ENCODE measurements at places on chromosomes 6 and 20.

DNA sequence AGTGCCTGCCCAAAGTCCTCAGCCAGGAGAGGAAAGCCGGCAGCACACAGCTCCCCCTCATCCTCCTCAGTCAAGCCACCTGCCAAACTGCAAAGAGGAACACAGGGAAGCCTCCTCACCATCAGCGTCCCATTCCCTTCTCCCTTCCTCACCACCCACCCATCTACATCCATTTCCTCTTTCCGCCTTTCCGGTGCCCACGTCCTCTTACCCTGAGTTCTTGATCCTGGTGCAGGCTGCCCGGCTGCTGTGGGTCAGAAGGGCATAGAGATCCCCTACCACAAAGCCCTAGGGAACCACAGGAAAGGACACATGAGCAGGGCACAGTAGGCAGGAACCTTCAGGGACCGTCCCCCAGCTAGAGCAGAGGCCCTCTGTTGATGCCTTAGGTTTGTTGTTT, 6.0 kb downstream of the GNMT start:
- no peak for DNase-seq

DNA sequence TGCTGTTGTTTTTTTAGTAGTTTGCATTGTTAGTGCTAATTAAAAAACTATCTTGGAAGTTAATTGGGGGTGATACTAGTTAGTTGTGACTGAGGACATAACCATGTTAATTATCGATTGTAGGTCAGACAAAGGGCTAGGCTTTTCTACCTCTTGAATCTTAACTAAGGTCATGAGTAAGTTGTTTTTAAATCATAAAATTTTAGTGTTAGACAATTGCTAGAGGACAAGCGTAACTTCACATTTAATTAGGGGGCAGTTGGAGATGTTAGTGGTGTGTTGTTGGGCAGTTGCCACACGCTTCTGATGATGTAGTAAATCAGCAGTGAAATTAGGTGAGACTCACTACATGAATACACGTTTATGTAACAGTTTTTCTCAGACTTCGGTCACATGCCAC, 619.1 kb upstream of the FLRT3 start:
- no peak for DNase-seq

DNA sequence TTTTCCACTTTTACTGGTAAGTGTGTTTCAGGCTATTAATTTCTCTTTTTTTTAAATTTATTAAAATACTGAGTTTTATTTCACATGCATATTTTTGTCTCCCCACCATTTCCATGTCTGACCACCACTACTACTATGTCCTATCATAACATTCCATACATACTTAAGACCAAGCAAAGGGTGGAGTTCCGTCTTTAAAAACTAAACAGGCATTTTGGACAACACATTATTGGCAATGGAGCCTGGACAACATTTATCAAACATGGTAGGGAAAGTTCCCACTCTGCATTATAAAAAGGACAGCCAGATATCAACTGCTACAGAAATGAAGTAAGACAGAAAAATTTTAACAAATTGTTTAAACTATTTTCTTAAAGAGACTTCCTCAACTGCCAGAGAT, 91.9 kb downstream of the LMBRD1 start:
- no peak for DNase-seq

- no peak for DNase-seq
Observed at GRCh38 chr6:153031335-153031955, 28.9 kb upstream of the MTRF1L start.

GRCh38 chr6:91075244-91075976, 488.5 kb upstream of the MAP3K7 start:
- DNase-seq, result no peak

- peak; percentile 85 for DNase-seq
Observed at GRCh38 chr20:59149678-59150504, 13.7 kb upstream of the ZNF831 start.

DNA sequence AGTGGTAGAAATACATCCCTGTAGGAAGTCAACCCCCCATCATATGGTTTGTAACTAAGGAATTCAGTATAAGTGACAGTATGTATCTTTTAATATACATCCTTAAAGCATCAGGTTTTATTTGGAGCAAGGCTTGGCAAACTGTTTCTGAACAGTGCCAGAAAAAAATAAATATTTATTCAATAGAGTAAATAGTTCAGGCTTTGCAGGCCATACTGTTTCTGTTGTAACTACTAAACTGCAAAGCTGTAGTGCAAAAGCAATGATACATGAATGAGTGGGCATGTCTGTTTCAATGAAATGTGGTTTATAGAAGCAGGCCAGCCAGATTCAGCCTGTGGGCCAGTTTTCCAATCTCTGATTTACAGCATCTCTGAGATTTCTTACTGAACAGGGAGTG, 977 bp downstream of the MEI4 start:
- DNase-seq, result no peak

DNA sequence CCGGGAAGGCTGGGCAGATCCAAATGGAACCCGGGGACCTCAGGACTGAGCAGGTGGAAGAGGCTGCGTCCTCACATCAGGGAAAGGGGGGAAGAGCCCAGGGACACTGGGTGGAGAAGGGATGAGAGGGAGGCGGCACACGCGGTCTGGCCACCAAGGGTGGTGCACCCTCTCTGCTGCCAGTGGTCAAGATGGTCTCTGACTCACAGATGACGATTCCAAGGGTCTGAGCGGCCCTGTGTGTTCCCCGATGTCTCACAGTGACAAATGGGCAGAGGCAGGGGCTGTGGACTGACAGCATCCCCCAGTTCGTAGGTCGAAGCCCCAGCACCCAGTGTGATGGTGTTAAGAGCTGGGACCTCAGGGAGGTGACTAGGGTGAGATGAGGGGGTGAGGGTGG, 32.1 kb downstream of the SLCO4A1 start:
- no peak for DNase-seq

- DNase-seq, result no peak
Observed at GRCh38 chr6:134177753-134178160, 125.3 kb upstream of the SLC2A12 start.

DNA sequence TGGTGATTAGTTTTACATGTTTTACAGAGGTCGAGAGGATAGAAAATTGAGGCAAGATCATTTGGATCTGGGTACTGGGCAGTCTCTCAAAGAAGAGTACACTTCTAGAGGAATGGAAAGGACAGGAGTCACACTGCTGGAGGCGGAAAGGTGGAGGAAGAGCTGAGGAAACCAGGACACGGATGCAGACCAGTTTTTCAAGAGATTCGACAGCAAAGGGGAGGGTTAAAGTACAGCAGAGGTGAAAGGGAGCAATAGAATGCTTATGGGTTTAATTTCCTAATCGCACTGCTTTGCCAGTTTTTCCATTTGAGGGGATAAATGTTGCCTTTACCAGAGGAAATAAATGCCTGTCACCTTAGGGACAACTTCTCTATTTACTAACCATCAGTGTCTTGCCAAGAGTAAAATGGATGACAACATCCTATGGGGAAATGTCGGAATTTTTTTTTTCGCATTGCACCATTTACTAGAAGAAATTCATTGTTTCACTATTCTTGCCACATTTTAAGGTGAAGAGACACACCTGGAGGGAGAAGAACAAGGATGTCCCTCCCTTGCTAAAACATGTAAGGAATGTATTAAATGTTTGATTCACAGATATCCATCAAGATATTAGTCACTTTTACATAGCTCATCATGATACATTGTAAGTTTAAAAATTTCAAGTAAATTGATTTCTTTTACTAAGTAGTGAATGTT, 226.6 kb downstream of the COL12A1 start:
- no peak for DNase-seq

DNA sequence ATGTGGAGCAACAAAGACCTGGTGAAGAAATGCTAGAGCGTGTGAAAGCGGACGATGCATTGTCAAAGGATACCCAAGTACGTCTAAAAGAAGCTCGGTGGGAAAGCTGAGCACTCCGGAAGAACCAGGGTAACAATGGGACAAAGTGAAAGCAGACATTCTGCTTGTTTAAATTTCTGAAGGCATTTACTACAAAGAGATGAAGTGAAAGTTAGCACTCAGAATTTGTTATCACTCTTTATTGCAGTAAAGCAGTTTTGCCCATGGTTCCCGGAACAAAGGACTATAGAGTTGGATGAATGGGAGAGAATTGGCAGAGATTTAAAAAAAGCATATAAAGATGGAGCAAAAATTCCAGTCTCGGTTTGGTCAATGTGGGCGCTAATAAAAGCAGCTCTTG, 12.8 kb upstream of the IRAK1BP1 start:
- DNase-seq, result no peak

- DNase-seq, result no peak
Observed at GRCh38 chr20:9329355-9330101, 184.9 kb upstream of the LAMP5 start.

DNA sequence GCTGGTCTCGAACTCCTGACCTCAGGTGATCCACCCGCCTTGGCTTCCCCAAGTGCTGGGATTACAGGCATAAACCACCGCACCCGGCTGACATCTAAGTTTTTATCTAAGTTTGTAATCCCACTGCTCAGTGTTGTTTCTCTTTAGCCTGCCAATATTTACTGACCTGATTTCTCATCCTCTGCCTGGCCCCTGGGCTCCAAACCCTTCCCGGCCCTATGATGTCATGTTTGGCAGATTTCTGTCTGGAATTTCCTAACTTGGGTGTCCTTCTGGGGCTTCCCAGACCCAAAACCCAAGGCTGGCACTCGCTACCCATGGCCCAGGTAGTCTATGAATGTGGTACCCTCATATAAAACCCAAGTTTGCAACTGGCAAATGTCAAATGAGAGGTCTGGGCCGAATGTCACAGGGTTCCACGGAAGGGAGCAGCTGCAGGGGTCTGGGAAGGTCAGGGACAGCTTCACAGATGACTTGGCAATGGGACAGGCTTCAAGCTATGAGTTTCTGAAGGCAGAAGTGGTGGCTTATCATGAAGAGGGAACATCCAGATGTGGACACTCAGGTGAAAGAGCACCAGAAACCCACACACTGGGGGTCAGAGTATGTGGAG, 54.9 kb downstream of the TMEM170B start:
- no peak for DNase-seq

DNA sequence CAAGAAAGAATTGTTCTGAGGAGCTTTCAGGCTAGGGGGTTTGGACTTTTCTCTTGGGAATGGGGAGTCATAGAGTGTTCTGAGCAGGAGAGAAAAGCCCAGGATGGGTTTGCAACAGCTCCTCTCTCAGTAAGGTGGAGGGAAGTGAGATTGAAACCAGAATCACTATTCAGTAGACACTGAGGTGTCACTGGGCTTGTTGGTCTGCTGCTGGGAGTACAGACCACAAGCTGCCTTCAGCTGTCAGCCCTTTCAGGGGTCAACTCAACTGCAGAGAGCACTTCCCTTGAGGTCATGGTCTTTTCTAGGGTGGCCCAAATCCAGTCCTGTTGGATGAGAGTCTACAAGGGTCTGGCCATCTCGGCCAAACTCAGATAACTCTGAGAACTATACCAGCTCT, 12.9 kb upstream of the FOXA2 start:
- no peak for DNase-seq

DNA sequence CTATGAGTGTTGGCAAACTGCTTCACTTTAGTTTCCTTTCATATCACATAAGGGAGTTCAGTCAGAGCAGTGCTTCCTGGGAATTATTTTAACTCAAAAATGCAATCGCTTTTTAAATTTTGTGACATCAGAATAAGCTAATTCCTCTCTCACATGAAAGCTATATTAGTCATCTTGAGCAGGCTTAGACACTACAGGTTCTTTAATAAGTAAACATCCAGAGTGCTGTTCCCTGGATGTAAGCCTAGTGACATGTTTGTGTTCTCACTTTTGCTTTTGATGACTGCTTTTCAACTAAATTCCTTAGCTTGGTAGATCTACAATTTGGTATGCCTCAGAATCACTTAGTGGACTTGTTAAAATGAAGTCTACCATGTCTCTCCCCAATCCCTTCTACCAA, 252.7 kb upstream of the POU3F2 start:
- no peak for DNase-seq

GRCh38 chr6:121760745-121761144, 325.3 kb downstream of the GJA1 start:
- DNase-seq, result no peak

- no peak for DNase-seq
Observed at GRCh38 chr20:62878244-62879038, 16.8 kb upstream of the TCFL5 start.

- peak; percentile 71 for DNase-seq
Observed at GRCh38 chr20:34536798-34537394, 20.7 kb downstream of the DYNLRB1 start.

GRCh38 chr6:45677381-45678284, 299.9 kb upstream of the SUPT3H start:
- DNase-seq, result peak; percentile 77

GRCh38 chr20:14687313-14687712, 349.9 kb upstream of the FLRT3 start:
- DNase-seq, result no peak

DNA sequence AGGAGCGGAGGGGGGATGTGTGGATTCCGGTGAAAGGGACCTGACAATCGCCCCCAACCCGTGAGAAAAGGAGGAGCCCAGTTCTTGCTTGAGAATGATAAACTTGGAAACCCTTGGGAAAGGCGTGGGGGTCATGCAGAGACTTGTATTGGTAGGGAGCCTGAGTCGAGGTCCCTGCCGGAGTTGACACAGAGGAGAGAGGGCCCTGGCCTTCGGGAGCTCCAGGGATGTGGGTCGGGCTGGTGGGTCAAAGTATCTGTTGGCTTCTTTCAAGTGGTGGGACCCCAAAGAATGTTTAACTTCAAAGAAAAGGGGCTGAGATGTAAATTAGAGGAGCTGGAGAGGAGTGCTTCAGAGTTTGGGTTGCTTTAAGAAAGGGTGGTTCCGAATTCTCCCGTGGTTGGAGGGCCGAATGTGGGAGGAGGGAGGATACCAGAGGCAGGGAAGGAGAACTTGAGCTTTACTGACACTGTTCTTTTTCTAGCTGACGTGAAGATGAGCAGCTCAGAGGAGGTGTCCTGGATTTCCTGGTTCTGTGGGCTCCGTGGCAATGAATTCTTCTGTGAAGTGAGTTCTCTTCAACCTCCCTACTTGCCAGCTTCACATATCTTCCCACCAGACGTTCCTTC, 571 bp downstream of the CSNK2B start:
- no peak for DNase-seq

DNA sequence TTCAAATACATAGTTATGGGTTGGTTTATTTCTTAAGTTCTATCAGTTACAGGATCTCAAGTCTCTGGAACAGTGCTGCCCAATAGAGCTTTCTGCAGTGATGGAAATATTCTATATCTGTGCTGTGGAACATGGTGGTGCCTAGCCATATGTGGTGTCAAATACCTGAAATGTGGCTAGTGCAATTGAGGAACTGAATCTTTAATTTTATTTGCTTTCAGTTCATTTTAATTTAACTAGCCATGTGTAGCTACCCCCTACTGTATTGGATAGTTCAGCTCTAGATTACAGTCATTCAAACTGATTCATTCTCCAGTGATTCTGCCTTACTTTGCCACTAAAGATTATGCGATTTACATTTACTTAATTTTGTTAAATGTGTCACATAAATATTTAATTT, 503.2 kb downstream of the CDKAL1 start:
- DNase-seq, result no peak
